ENCODE measurements at places on chromosomes 4 and X.

DNA sequence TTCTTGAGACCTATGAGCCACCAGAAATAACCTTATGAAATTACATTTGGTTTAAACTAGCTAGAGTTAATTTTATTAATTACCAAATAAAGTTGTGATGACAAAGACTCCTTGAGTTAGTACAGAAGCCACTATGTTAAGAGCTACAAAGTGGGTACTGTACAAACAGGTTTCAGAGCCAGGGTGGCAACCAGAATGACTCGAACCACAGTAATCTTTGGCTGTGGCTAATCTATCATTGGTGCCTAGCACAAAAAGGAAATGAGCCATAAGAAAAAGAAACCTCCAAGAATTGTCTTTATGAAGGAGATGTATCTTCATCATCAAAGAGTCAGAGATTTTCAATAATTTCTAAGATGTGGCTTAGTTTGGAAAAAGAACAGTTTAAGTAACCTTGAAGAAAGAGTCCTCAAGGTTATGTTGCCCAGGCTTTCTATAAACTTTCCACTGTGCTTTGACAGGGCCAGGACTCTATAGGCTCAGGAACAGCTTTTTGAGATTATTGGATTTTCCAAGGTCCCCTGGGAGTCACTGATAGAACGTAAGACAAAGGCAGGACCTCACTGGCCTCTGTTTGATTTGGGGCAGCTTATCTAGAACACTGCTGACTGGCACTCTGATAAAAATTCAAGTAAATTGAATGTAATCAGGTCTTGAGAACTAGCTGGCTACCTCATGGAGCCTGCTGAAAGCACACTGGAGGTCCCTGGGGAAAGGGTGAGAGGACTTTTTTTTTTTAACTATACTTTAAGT, 777.7 kb downstream of the STIM2 start:
- no peak for DNase-seq

GRCh38 chr4:32994981-32995881, 2275.1 kb downstream of the PCDH7 start:
- no peak for DNase-seq

DNA sequence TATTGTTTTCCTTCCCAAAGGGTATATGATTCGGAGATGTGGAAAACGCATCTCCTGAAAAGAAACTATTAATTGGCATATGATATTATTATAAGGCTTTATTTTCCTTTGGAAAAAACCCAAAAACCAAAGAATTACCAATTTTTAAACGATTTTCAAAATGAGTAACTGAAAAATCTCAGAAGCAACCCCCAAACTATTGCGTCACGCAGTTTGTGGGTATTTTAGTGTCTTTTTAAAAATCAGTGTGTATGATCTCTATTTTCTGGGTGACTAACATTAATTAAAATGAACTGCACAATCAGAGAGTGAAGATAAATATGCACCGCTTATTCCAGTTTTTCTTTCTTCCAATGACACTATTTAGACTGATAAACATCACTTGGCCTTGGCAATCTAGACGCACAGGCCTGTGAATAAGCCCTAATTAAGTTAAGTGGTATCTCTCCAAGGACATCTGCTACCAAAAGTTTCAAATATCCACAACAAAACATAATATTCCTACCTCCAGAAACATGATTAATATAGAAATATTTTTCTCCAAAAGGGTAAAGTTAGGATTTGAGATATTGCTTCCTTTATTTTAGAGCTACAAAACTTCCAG, 511.5 kb upstream of the FAM241A start:
- DNase-seq, result no peak

GRCh38 chrX:86102341-86102740, 45.9 kb upstream of the DACH2 start:
- no peak for DNase-seq

DNA sequence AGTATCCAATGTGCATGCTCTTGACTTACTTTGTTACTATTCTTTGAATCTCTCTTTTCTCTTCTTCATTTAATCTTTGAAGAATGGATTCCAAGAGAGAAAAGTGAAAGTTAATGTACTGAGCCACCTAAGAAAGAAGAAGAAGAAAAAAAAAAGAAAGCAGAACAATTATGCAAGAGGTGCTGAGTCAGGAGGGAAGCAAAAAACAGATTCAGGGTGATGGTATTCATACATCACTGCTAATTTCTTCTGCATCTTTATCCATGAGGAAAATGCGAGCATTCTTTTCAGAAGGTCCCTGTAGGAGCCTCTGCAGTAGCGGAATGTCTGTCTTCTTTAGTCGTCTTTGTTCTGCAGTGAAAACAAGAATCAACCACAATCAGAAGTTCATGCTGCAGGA, 43.9 kb downstream of the RASSF6 start:
- no peak for DNase-seq

- DNase-seq, result no peak
These were observed 206.1 kb downstream of the PPP3CA start for GRCh38 chr4:101141230-101141629.

DNA sequence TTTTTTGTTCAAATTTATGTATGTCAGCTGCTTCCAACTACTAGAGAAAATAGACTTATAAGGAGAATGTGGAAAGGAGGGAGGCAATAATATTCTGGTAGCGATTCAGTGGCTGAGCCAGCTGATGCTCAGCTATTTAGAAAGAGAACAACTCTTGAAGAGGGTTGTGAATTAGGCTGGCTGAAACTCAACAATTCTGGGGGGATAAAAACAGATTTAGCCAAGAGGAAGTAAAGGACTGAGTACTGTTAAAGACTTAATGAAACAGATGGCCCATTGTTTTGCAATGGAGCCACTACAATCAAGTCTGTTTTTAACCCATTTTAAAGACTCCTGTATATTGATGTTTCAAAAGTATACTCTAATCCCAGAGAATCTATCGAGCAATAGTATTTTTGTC, 1058.9 kb downstream of the C4orf33 start:
- no peak for DNase-seq

DNA sequence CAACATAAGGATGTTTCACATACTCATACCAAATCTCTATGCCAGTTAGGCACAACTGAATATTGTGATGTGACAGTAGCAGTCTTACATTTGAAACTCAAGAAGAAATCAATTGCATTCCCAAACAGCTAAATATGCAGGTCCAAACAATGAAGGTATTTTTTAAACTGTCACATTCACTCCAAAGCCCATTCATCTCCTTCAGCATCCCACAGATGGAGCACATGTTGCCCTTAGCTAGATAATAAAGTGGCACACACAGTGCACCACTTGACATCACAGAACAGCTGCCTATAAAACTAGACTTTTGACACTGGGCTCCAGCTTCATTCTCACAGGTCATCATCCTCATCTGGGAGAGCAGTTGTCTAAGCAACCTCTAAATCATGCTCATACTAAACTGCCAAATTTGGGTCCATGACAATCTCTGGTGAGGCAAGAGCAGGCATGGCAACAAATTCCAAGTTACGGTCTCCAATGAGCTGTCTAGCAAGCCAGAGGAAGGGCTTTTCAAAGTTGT, 26.2 kb upstream of the ARHGEF6 start:
- no peak for DNase-seq

DNA sequence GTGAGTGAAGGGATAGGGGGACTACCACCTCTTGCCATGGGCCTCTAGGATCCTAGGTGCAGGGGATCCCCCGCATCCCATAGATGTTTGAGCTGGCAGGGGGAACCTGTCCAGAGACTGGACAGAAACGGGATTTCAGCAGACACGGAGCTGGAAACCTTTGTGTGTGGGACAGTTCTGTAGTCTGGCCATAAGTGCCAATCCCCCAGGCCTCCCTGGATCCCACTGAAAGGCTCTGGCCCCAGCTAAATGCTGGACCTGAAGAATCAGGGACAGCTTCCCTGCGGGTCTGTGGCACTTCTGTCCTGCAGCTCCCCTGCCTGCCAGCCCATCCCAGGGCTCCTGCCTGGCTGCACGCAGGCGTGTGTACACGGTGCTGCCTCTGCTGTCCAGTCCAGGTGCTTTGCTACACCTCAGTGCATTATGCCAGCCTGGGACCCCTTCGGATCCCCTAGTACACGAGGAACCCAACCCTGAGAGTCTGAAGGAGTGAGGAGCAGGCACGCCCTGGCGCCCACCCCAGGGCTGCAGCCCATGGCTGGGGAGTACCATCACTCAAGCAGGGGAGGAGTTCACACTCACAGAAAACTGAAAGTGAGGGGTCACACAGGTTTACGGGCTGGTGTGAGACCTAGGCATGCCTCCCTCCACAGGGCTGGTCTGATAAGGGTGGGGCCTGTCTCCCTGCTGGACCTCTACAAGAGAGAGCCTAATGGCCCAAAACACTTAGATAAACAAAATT, 703.0 kb downstream of the ARAP2 start:
- DNase-seq, result no peak

GRCh38 chrX:131394384-131394783, 105.3 kb upstream of the IGSF1 start:
- peak; percentile 14 for DNase-seq

DNA sequence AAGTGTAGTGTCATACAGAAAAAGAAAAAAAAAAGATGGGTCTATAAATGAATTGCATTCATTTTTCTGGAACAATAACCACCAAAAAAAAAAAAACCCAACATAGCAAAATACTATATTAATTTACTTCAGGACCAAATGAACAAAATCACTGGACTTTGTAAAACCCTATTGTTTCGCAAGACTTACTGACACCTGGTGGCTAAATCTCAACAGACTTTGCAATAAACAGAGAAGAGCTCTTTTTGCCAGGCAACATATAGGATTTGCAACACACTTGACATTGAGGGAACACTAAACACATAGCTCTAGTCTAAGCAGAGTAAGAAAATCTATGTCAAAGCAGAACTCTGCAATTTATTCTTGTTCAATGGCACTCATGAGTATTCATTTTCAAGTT, 990.2 kb downstream of the STPG2 start:
- DNase-seq, result peak; percentile 1

DNA sequence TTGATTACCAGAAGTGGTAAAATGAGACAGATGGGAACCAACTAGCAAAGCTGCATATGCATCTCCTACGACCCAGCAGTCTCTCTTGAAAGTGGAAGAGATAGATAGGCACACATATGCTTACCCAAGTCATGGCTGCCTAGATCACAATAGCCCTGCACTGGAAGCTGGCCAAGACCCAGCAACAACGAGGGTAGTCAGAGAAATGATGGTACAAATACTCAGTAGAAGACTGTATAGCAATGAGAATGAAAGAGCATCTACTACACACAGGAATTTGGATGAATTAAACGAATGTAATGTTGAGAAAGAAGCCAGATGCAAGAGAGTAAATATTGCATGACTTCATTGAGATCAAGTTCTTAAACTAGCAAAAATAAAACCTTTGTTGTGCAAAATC, 100.3 kb upstream of the FAT1 start:
- DNase-seq, result no peak

DNA sequence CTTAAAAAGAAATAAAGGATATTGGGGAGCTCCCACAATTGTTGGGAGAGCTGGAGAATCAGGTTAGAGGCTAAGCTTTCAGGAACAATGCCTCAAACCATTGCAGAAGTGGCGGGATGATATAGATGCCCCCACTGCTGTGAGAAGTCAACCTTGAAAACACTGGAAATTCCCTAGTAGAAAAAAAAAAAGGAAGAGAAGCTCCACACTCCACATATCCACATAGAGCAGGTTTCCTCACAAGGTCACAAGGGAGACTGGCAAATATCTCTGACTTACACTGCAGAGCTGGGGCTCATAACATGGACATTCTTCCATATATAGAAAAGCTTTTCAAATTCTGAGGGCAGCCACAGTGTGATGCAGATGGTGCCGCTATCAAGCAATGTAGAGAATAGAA, 22.7 kb upstream of the OGT start:
- DNase-seq, result no peak

DNA sequence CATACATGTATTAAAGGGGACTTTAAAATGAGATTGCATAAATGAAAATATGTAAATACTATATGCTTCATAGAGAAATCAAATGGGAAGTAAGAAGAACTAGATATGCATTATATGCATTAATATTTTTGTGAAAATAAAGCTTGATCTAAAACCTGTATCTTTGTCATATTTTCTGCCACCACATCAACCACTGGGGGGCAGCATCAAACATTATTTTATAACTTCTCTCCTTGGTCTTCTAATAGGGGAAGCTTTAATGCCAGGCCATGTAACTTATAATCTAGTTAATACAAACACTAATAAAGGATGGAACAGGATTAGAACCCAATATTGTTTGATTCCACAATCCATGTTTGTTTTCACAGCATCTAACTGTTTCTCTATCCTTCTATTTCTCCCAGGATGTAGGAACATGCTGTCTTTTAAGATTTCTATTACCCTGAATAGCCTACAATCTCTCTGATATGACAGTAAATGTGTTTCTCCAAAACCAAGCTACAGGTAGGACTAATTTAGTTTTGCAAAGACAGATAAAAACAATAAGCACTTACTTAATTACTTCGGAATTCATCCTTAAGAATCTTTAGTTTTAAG, 10.0 kb downstream of the QRFPR start:
- DNase-seq, result peak; percentile 34

DNA sequence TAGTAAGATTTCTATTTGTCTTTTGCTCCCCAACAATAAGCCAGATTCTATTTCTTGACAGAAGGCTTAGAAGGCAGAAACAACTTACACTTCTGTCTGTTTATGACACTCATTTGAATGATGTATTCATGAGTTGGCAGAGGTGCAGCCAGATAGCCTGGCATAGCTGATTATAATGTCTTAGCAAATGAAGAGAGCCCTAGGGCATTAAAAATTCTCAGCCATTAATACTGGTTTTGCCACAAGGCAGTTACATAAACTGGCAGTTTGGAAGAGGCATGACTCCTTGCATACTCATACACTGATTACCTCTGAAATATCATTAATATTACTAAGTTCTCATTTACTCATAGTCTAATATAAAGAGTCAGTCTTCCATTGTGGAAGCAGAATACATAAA, 728.5 kb upstream of the NDST4 start:
- peak; percentile 1 for DNase-seq

DNA sequence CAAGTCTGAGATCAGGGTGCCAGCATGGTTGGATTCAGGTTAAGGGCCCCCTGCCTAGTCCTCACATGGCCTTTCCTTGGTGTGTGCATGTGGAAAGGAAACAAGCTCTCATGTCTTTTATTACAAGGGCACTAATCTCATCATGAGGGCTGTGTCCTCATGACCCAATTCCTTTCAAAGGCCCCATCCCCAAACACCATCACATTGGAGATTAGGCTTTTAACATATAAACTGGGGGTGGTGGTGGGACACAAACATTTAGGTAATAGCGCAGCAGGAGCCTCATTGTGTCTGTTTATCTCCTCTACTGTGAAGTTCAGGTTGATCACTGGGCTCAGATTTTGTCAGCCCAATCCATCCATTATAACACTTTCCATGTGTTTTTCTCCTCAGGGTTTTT, 41.0 kb downstream of the BEX3 start:
- DNase-seq, result no peak

DNA sequence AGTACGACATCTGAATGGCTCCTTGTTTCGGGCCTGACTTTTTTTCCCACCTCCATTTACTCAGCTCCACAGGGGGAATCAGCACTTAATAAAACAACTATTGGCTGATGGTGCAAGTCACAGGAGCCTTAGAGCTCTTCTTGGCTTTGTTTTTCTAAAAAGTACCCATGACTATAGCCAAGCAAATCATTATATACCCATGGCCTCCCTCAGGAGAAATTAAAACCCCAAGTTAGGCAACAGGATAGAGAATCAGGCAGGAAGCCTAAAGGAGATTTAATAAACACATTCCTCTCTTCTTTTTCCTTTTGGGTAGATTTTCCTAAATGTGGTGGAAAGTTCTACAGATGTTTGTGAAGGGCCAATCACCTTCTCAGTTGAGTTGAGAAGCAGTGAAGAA, 91.9 kb upstream of the RBPJ start:
- DNase-seq, result no peak

Data from M059J (cell line).